ENCODE measurements at places on chromosomes 6 and 20.

DNA sequence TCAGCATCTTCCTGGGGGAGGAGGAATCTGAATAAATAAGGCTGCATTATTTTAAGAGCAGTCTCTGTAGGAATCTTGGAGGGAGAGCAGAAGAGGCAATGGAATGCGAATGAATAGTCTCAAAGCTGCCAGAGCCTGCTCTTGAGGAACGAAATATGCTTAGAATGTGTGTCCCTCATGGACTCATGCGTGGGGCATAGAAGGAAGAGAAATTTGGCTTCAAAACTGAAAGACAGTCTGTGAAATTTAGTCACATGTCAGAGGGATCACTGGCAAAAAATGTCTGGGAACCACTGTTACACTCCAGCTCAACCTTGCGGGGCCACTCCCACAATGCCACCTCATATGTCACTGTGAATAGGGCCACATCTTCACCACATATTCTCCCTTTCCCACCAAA lies 95.5 kb downstream of the GJA10 start:
- no peak for DNase-seq

GRCh38 chr6:338815-339262 lies 46.6 kb downstream of the DUSP22 start:
- DNase-seq, result no peak

DNA sequence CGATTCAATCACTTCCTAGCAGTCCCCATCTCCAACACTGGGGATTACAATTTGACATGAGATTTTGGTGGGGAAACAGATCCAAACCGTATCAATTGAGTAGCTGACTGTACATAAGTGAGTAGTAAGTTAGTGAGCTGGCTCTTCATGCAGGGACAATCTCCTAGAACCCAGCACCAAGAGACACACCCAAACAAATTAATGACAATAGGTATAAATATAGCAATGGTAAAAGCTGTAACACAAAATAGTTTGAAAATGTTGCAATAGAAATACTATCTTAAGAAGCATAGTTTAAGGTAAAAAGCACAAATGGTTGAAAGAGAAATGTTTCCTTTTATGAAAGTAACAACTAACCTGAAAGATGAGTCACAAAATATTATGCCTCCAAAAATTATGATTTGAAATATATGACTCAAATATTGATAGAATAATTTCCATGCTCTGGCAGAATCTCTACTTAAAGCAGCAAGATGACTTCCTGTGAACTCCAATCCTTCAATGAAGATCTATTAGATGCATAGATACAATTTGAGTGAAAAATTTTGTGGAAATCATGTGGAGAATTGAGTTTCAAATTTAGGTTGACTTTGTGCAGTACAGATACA lies 5.4 kb upstream of the SIRPB1 start:
- no peak for DNase-seq

DNA sequence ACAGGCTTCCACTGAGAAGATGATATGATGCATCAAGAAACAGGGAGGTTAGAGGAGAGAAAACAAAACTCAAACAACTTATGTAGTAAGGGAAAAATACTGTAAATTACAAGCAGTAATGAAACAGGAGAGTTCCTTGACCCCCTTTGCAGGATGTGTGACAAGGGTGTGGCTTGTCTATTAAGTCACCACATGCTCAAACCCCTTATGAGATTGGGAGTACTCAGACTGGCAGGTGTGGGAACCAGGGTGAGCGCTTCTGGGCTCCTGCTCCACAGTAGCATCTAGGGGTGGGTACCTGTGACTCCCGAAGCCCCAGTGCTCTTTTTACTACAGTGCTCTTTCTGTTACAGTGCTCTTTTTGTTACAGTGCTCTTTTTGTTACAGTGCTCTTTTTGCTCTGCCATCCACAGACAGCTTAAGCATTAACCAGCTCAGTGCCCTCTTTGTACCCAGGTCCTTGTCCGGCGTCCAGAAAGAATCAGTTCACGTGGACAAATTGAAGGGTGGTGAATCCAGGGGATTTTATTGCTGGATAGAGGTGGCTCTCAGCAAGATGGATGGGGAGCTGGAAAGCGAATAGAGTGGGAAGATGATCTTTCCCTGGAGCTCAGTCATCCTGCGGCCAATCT lies 28.7 kb downstream of the OLIG3 start:
- DNase-seq, result no peak

- peak; percentile 14 for DNase-seq
These were observed 136.0 kb downstream of the HFE start for GRCh38 chr6:26223228-26223627.

DNA sequence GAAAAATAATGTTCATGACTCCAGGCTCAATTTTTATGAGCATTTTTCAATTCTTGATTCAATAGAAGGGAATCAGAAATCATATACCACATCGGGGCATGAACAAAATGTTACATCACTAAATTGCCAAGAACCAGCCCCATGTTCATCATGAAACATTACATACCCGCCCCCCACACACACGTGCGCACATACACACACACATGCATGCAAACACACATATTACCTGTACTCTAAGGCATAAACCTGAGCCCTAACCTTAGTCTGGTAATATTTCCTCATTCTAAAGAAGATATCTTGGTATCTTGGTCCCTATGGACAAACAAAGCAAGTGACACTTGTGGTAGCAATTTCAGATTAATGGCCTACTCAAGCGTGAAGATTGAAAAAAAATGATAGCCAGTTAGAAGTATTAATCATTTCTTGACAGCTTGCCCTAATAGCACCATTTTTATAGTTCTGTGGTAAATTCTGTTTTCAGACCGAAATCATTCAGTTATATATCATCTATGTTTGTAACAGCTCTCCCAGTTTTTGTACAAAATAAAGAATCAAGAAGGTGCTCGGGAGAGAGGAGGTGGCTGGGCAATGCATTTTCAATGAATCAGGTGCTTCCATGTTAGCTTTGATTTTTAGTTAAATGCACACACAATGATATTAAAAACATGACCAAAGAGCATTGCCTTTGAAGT lies 95.4 kb upstream of the DOK5 start:
- no peak for DNase-seq

DNA sequence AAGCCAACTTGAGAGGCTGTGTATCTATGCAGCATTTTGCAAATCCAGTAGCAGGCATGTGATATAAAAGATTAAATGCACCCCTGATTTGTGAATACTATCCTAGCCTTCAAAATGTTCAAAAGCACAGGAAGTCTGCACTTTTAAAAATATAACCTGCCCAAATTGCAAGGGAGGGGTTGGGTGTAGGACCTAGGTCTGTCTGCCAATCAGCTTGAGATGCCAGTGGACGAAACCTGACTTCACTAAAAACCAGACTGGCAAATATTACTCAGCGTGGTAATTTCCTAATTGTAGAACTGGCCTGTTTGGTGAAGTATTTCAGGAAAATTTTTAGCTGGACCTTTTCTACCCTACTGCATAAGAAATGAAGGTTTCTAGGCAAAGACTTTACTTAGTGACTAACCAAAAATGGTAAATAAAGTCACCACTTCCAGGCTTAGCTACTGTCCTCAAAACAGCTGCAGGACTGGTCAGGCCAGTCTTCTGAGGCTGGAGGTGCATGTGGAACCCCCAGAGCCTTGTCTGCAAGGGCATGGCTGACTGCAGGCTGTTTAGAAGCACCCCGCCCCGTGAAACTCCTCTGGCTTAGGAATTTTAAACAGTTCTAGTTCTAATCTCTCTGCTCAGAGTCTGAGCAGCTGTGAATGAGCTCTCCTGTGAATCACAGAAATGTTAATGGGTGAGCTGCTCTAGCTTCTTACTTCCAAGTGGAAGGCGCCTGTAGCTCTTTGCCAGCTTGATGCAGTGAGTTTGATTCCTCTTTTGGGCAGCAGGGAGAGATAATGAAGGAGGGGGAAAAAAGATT lies 104.4 kb upstream of the ESR1 start:
- DNase-seq, result no peak
